ENCODE measurements at places on chromosomes 7 and 10.
A peak's percentile ranks its signal among the peaks of the same experiment; 100 is the strongest.

- DNase-seq = no peak
These were observed 39.5 kb upstream of the STOX1 start for GRCh38 chr10:68787813-68788212.

GRCh38 chr10:18261768-18262231 lies 121.6 kb downstream of the CACNB2 start:
- DNase-seq = no peak

DNA sequence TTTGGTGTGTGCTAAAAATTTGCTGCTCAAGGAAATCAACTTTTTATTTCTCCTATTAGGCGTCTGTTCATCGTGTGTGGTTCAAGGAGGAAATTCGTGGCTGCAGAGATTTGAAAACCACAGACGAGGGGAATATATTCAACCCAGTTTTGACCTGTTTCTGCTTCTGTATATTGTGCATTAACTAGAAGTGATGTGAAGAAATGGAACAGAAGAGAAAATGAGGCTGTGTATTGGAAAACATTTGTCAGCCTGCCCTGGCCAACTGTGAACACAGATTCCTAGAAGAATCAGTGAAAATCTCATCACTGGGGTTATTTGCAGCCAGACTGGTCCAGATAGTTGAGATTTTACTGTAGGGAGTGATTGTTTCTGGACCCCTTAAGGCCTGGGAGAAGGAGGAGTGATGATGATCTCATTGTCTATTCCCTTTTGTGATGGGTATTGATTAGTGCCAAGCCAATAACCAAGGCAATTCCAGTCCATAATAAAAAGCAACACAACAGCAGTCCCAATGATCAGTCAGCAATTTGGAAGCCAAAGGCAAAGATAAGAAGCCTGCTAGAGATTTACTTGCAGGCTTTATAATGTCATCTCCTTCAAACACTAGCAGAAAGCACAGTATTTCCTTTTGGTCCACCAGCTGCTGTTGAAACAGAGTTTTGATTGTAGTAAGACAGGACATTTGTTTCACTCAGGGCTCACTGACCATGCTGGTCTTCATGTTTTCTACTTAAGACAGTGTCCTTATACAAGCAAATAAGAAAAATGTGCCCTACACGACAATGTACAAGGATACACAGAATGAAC lies 339.4 kb downstream of the PRPF18 start:
- DNase-seq = no peak

DNA sequence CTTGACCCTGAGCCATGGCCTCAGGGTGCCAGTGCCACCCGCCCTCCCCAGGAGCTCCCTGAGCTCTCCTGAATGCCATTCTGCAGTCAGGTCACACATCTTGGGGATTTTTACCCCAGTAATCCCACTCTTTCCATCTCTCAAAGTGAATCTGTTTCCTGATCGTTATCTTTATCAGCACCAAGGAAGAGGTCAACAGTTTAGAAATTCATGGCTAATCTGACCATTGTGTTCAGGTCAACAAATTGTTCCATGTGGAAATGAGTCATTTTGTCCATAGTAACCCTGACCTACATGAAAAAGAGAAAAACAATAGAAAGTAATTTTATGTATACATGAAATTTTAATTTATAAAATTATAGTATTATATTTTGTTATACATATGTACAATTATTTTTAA lies 28.8 kb upstream of the ZNF488 start:
- no peak for DNase-seq

GRCh38 chr7:126501617-126502016 lies 751.1 kb downstream of the GRM8 start:
- DNase-seq = no peak

- no peak for DNase-seq
These were observed 55.7 kb upstream of the PTER start for GRCh38 chr10:16381083-16381482.

- no peak for DNase-seq
These were observed 101.8 kb upstream of the FZD1 start for GRCh38 chr7:91162436-91162835.

GRCh38 chr7:72343991-72344390 lies 68.1 kb downstream of the CALN1 start:
- no peak for DNase-seq

DNA sequence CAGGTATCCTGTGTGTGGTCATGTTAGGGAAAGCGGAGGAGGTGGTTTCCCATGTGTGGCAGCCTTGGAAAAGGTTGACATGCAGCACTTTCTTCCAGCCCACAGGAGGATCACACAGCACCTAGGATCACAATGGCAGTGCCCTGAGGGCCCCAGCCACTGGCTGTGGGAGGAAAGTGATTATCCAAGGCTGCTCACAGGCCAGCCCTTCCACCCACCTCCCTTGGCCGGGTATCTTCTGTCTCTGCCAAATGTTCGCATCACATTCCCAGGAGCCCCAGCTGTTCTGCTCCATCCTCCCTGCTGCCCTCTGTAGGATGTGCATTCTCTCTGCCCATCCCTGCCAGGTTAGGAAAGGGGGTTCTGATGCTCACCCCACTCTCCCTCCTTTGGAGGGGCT lies 2.5 kb upstream of the MLXIPL start:
- no peak for DNase-seq

GRCh38 chr10:71921324-71922027 lies 42.7 kb upstream of the CHST3 start:
- DNase-seq = no peak

DNA sequence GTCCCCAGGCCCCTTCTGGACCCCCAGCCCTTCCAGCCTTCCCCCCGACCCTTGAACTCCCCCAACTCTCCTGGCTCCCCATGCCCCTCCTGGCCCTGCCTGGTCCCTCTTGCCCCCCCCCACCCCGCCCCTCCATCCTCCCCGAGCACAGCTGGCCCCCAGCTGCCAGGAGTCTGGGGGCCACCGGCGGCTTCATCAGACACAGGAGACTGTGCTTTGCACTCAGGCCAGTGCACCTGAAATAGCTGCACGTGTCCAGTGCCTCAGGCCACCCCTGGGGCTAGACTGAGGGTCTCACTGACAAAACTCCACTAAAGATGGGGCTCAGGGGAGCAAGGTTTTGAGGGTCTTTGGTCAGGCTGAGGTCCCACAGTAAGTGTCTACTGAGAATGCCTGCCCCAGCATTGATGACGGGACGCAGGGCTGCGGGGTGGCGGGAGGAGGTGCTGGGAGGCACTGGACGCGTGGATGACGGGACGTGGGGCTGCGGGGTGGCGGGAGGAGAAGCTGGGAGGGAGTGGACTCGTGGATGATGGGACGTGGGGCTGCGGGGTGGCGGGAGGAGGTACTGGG lies 6.5 kb downstream of the FOXL3 start:
- DNase-seq = no peak

- DNase-seq = peak; percentile 85
These were observed 1.3 kb downstream of the ABCB1 start for GRCh38 chr7:87599336-87599735.

DNA sequence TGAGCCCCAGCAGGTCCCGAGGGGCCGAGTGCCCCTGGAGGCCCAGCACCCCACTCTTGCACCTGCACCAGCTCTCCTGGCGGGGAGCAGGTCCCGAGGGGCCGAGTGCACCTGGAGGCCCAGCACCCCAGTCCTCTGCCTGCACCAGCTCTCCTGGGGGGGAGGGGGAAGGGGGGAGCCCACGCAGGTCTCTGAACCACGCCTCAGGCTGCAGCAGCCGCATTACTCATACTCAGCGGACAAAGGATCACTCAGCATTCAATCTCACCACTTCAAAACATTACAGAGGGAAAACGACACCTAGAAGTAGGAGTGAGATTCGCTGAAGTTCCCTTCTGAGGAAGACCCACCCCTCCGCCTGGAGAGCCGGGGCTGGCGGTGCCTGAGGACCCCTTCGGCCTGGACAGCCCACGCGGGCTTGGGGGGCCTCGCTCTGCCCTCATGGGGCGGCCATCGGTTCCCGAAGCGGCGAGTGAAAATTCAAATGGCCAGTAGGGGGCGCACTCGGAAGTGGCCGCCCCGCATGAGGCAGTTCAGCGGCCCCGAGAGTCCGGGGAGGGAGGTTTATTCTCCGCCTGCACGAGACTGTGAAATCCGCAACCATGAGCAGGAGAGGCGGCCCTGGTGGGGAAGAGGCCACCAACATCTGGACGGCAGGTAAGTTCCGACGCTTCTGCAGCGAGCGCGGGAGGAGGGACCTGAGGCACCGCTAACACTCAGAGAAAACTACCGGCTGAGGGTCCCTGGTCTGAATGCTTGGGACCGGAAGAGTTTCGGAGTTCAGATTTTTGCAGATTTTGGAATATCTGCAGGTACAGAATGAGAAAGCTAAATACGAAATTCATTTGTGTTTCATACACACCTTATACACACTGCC lies 1.1 kb upstream of the GPER1 start:
- DNase-seq = peak; percentile 69

- no peak for DNase-seq
These were observed 56.6 kb downstream of the VOPP1 start for GRCh38 chr7:55515569-55516279.

GRCh38 chr7:50056131-50056530 lies 36.9 kb downstream of the ZPBP start:
- DNase-seq = peak; percentile 21

DNA sequence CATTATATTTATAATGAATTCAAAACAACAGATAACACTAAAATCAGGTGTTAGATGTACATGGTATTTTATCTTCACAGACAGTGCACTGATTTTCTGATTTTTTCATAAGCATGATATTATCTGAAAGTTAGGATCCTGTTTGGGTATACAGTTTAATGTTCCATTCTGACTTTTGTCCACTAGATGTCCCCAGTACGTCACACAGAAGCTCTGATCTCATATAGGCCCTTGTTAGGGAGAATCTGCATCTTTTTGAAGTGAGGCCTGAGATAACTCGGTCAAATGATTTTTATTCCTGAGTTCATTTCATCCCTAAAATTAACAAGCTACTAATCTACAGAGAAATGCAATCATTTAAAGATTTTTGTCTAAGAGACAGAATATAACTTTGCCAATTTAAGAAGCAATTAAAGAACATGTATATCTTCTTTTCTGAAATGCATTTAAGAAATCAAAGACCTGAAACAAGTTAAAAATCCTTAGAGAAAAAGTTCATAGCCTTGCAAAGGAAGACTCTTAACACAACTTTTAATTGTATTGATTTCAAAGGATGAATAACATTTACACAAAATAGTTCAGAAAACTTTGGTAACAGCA lies 72.0 kb upstream of the TES start:
- peak; percentile 73 for DNase-seq

DNA sequence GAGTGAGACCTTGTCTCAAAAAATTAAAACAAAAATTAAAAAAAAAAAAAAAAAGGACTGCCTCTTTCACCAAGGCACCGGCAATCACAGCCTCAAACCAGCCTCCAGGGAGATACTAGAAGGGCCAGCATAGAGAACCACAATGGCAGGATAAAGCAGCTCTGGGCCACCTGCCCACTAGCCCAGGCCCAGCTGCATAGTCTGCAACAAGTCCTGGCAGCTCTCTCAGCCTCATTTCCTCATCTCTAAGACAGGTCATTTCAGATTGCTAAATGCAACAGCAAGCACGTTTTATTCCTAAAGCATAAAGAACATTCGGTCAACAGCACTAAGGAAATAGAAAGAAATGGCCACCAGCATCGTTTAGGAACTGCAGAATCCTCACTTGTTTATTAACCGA lies 28.8 kb downstream of the XPNPEP1 start:
- peak; percentile 30 for DNase-seq

DNA sequence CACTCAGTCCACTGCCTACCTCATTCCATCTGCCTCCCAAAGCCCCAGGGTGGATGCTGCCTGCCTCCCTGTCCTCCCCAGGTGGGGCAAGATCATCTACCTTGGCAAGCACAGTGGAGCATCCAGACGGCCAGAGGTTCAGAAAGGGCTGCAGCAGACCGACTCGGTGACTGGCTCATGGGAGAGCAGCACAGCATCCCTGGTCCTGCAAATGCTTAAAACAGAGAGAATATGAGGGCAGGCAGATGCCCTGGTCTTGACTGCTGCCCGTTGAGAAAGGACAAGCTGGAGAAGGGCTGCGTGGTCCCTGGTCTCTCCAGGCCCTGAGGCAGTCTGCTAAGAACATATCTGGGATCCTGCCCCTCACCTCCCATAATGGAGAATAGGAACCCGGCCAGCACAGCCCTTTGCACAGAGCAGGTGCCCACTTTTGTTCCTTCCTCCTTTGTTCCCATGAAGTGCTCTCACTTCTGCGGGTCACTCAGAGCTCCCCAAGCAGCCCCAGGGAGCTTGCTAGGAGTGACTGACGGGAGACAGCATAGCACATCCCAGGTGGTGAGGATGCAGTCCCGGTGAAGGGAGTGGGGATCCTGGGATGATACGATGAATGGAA lies 1.4 kb downstream of the HPS1 start:
- no peak for DNase-seq
